HEK293T (cell line): ENCODE measurements at places on chromosomes 1 and 21.
A peak's percentile ranks its signal among the peaks of the same experiment; 100 is the strongest.

DNA sequence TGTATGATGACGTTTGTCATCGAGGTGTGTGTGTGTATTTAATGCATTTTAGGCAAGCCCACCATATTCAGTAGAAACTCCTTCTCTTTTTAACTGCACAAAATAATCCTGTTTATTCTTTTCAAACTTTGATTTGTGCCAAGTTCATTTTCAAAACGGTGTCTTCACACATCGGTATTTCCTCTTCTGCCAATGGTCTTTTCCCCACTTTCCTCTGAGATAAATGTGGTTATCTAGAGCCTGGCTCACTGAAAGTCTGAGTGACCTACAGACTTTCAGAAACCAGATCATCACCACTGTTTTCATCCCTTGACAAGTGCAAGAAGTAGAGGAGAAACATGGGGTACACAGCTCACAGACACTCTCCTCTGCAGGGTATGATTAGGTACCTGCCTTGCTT lies 69.4 kb downstream of the GPATCH2 start:
- DNase-seq, result no peak

- DNase-seq, result no peak
Observed at GRCh38 chr1:2326524-2326923, 64.8 kb downstream of the MORN1 start.

DNA sequence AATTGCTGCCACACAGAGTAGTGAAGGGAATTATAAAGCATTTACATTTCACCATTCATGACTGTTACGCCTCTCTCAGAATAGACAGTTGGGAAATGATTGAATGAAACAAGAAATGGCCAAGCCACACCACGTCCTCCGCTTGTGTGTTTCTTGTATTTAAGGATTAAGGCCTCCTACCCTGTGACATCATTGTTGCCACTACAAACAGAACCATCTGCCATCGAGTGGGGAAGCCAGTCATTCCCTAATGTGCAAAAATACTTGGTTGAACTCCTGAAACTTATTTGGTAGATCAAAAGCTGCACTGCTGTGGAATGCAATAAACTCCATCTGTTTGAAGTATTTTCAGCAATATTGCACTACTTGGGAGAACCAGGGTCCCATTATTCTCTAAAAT lies 99.0 kb upstream of the C1orf105 start:
- DNase-seq, result no peak

DNA sequence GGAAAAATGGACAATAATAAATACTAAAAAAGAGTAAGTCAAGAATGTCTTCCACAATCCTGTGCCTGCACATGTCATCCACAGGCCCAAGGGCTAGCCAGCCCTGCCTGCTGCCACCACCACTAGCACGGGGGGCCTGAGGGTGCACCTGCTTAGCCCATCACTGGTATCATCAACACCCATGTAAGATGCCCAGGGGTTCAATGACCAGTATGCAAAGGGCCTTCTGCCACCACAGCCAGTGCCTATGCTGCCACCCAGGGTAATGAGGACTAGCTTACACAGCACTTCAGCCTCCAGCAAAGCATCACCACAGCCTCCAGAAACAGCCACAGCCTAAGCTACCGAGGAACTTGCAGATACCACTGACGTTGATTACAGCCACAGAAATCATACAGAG lies 46.3 kb downstream of the POFUT2 start:
- DNase-seq, result no peak

GRCh38 chr1:200837931-200838571 lies 34.7 kb upstream of the GPR25 start:
- DNase-seq, result no peak

DNA sequence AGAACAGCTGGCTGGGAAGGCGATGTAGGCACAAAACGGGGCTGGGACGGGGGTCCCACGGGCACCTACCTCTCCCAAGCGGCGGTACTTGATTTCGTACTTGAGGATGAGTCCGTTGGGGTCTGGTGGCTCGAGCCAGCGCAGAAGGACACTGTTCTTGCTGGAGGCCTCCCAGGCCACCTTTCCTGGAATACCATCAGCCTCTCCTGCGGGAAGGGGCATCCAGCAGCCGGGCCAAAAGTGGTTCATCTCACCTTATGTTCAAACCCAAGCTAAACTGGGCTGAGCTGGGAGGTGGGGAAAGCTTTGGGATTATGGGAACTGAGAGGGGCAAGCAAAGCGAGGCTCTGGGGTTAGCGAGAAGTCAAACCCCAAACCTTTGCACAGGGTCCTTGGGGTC lies 14.3 kb downstream of the INSRR start:
- DNase-seq, result no peak

GRCh38 chr1:180415985-180416633 lies 86.3 kb downstream of the ACBD6 start:
- DNase-seq, result peak; percentile 40

DNA sequence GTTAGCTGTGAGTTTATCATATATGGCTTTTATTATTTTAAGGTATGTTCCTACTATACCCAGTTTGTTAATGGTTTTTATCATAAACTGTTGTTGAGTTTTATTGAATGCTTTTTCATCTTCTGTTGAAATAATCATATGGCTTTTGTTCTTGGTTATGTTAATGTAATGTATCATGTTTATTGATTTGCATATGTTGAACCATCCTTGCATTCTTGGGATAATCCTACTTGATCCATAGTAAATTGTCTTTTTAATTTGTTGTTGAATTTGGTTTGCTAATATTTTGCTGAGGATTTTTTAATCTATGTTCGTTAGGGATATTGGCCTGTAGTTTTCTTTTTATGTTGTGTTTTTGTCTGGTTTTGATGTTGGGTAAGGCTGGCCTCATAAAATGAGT lies 185.6 kb downstream of the PAPPA2 start:
- no peak for DNase-seq

DNA sequence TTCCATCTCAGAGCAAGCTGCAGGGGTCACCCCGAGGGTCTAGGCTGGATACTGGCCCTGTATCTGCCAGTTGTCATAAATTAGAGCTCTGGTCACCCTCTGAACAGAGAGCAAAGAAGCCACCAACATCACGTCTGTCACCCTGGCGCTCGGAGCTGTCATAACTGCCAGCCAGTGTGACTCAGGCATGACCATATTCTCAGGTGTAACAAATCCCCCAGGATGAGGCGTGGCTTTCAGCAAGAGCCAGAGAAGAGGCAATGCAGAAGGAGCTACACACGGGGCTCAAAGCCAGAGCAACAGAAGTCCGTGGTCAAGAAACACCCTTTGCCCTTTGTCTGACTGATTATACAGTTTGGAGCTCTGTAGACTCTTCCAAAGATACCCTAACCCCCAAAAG lies 40.0 kb downstream of the PRAMEF20 start:
- DNase-seq, result no peak

DNA sequence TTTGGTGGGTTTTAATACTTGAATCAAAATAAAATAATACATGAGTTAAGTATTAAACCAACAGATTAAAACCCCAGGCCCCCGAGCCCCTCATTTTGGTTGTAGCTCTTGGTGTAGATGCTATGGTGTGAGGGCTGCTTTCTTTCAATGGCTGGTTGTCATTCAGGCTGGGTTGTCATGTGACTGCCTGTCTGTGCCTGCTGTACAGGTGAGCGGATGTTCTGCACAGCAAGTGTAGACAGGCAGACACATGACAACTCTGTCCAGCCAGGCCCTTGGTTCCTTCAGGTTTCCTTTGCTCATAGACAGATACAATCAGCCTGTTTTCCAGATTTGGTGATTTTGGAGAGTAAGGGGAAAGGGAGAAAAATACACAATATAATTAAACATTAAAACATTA lies 281.9 kb upstream of the C1orf105 start:
- no peak for DNase-seq

DNA sequence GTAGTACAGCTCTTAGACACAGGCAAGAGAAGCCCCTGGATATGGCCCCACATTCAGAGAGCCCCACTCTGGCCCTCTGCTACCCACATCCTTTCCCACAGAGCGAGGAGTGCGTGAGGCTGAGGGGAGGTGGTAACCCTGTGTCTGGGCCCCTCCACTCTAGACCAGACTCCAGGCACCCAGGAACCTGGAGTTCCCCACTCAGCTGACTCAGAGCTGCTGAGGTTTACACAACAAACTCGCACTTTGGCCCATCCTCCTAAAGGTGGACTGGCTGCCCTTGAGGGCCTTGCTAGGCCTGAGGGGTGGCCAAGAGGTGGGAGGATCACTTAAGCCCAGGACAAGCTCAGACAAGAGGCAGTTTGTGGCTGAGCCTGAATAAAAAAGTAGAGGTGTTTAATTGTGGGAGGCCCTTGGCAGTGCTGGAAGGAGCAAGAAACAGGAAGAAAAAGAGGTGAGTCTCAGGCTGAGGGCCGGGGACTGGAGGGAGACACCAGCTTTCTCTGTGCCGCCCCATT lies 10.7 kb downstream of the MR1 start:
- no peak for DNase-seq

DNA sequence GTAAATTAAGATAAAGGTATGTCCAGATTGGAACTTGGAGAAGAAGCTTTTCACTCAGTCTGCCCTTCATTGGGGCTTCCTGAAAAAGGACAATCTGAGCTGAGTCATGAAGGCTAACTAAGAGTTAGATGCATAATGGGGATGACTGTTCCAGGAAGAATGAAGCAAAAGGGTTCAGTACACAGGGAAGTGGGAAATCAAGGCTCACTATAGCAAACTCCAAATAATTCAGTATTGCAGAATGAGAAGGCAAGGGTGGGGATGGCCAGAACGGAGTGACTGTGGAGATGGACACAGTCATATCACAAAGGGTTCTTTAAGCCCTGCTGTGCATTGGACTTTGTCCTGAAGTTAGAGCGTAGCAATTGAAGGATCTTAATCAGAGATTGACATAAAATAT lies 158.3 kb downstream of the FGGY start:
- no peak for DNase-seq

GRCh38 chr1:169098380-169098779 lies 8.1 kb upstream of the ATP1B1 start:
- no peak for DNase-seq

DNA sequence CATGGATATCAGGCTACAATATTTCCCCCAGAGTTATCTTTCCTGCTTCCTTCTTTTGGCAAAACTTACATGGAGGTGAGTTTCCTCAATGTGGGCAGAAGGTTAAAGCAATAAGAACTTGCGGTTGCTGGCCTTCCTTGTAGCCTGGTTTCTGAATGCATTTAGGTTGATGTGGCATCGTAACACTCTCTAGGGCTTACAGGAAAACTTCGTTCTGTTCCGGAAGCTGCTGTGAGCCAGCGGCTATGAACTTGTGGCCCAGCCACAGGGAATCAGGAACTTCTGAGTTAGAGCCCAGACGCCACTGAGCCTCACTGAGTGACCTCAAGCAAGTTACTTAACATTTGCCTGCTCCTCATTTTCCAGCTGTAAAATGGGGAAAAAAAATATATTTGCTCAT lies 623.4 kb upstream of the ADAMTS5 start:
- DNase-seq, result no peak
